WERI-Rb-1 (cell line): ENCODE measurements at places on chromosomes 13 and 19.

DNA sequence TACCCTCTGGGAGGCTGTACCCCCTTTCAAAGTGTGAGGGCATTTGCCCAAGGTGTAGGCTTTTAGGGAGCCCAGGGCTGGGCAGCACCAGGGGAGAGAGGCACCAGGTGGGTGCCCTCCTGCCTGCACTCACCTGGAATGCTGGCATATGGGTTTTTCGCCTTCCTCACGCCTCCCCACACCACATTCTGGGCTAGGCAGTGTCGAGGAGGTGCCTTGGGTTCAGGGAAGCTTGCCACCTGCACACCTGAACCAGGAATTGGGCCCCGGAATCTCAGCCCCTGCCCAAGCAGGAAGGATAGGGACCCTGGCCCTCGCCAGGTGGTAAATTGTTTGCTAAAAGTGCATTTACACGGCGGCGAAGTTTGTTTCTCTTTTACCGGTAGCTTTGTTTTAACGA lies 5.1 kb upstream of the TSHZ3 start:
- DNase-seq, result no peak

DNA sequence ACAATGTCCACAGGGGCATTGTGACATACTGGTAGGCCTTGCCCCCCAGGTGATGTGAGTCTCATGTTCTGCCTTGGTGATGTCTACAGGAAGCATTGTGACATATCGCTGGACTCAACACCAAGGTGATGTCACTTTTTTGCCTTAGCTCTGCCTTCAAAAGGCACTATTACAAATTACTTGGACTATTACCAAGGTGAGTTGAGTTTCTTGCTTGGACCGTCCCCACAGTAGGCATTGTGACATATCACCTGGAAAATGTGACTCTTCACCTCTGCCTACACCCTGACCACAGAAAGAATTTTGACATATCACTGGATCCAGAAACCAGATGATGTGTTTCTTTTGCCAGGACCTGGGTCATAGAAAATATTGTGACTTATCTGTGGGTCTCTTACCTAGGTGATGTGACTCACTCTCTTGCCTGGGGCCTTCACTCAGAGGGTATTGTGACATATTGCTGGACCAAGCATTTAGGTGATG lies 60.6 kb upstream of the ZNF724 start:
- DNase-seq, result no peak

DNA sequence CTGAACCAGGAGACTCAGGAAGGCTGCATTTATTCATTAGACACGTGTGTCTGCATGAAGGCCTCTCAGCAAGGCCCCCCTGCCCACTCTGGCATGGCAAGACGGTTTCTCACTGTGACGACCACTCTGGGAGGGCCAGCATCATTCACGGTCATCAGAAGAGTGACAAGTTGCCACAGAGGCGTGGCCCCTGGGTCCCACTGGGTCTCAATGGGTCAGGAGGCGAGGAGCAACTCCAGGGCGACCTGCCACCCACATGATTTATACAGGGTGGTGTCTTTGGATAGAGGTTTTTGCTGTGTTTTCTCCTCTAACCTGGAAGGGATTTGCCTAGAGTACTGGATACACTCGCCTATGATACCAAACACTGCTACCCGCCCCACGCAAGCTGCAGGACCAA lies 60.7 kb downstream of the KLF2 start:
- no peak for DNase-seq

DNA sequence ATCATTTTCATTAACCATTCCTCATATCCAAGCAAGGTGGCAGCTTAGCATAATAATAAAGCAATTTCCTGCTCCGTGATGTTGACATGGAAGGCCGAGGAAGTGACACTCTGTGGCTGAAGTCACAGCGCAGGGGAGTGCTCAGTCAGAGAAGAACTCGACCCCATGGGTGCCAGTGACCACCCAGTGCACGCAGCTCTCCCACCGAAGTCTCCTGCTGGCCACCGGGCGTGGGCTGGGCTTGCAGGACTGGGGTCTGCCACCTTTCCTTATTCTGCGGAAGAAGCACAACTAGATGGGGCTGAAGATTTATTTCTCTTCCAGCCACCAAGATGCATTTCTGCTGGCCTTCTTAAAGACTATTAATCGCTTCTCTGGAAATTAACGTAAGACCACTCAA lies 132.1 kb upstream of the SPACA7 start:
- DNase-seq, result no peak

GRCh38 chr19:55603115-55603514 lies 2.3 kb upstream of the ZNF865 start:
- DNase-seq, result no peak

DNA sequence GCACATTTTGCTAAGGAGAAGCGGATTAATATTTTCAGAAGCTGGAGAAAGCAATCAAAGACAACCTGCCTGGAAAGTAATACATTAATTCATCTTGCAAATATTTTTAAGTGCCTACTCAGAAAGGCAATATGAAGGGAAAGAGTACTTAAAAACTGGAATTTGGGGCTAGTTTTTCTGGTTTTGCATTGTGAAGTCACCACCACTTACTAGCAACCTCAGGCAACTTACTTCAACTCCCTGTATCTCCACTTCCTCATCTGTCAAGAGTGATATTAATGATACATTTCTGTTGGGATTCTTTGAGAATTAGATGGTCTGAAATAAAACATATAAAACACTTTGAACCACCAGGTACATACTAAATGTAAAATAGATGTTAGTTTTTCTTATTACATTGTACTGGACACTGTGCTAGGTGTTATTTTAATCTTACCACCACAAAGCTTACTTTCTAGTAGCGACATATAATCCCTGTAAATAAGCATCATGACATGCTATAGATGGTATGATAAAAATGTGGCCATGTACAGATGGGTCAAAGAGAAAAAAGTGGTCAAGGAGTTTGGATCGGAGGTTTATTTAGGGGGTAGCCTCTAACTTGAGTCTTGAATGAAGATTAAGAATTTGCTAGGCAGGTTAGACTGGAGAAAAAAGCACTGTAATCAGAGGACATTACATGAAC lies 101.2 kb downstream of the SPRY2 start:
- DNase-seq, result no peak

DNA sequence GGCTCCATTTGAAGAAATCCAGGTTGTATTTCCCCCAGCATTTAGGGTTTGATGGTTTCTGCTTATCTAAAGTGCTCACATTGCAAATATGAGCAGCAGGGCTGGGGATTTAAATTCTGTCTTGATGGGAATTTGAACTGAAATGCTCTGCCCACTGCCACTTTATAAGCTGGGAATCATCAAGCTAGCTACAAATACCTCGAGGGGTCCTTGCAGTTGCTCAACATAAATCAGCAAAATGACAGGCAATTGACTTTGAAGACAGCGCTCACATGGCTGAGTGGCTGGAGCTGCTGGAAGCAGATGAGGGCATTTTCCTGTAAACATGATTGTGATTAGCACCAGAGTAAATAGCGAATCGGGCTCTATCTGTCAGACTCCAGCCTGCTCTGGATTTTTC lies 39.4 kb upstream of the MEDAG start:
- DNase-seq, result no peak

- no peak for DNase-seq
These were observed 5.3 kb upstream of the MAB21L1 start for GRCh38 chr13:35481777-35482176.

- DNase-seq, result no peak
These were observed 117.6 kb downstream of the DNAJC15 start for GRCh38 chr13:43140985-43141384.

DNA sequence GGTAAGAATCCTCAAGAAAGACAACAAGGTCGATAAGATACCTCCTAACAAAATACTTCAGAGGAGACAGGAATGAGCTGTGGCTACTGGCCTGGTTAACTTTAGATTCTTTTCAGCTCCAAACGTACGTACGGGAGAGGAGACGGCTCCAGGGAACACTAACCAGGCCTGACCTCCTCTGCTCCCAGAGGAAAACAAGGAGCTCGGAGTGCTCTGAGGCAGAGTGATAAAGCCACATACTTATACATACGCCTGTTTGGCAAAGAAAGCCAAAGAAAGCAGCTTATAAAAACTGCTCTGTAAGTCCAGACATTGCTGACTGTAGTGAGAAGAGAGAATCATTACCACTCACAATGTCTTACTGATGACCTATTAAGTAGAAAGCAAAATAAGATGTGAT lies 263.9 kb downstream of the MZT1 start:
- DNase-seq, result no peak

GRCh38 chr13:98784666-98785065 lies 32.2 kb upstream of the SLC15A1 start:
- no peak for DNase-seq

DNA sequence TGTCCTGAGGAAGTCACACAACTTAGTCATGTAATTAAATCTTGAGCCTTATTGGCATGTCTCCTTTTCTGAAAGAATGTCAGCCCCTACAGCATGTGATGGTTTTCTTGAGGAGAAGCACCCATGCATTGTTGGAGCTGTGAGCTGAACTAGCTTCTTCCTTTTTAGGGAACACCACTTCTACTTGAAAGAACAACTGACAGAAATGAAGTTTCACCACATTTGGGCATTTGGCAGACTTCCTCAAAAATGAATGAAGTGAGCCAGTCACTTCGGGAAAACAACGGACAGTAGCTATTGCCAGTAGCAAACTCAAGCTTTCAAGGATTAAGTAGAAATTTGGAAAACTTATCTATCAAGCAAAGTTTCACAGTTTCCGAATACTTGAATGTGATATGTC lies 1351.3 kb downstream of the EFNB2 start:
- DNase-seq, result no peak

DNA sequence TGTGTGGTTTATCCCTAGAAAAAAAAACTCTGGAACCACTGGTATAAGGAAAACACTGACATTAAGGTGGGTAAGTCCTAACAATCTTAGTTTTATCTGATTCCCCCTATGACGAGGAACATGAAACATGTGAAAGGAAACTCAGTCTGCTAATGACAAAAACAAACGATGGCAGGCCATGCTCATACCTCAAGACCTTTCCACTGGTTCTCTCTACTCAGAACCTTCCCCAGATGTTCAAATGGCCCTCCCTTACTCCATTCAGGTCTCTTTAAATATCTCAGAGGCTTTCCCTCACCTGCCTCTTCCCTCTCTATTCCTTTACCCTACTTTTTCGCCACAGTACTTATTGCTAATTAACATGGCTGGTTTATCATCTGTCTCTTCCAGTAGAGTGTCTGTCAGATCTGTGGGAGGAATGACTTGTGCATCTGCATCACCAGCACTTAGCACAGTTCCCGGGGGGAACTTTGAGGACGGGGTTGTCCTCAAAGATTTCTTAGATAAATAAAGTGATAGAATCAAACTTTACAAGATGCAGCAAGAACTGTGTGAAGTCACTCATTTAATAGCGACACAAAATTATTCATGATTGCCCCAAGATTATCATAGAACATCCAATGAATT lies 1.5 kb downstream of the TUBGCP3 start:
- no peak for DNase-seq

DNA sequence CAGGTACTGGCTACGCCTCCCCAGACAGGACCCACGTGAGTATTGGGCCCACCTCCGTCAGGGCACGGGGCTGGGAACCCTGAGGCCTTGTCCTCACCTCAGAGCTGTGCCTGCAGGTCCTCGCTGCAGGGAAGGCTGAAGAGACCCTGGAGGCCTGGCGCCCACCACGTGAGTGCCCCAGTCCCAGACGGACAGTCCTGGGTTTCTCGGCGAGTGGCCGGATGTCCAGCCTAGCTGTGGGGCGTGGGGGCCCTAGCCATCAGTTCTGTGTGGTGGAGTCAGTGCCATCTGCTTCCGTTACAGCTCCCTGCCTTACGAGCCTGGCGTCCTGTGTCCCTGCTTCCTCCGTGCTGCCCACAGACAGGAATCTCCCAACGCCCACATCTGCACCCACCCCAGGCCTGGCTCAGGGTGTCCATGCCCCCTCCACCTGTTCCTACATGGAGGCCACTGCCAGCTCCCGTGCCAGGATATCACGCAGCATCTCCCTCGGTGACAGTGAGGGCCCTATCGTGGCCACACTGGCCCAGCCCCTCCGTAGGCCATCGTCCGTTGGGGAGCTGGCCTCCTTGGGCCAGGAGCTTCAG lies 7.8 kb upstream of the OVOL3 start:
- no peak for DNase-seq

- no peak for DNase-seq
These were observed 106.1 kb downstream of the DHRS12 start for GRCh38 chr13:51697855-51698254.

DNA sequence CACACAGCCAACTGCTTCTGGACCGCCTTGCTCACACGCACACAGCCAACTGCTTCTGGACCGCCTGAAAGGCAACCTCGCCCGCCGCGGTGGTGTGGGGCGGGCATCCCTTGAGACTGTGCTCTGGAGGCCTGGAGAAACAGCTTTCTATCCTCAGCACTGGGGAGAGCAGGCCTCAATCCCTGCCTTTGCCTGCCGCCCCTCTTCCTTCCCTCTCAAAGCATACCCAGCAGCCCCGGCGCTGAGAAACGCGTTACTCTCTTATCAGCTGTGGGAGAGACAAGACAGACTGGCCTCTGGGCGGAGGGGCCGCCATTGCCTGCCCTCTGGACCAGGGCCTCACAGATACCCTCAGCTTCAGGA lies 2.9 kb downstream of the LIPE start:
- no peak for DNase-seq

DNA sequence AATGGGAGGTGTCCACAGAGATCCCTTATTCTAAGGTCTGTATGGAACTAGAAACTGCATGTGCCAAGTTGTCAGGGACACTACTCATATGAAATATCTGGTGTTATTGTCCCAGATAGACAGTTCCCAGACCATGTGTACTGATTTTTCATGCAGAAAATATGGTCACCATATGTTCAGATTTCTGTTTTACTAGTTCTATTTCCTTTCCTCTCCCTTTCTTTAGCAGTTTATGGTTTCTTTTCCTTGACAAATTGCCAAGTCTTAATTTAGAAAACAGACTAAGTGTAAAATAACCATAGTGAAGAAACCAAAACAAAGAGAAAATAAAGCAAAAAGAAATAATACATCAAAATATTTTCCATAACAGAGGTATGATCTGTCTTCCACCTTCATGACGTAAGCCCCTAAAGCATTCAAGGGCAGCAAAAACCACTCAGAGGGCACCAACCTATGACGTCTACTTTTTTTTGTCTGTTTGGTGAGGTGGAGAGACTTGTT lies 248.5 kb downstream of the KCTD12 start:
- DNase-seq, result no peak

DNA sequence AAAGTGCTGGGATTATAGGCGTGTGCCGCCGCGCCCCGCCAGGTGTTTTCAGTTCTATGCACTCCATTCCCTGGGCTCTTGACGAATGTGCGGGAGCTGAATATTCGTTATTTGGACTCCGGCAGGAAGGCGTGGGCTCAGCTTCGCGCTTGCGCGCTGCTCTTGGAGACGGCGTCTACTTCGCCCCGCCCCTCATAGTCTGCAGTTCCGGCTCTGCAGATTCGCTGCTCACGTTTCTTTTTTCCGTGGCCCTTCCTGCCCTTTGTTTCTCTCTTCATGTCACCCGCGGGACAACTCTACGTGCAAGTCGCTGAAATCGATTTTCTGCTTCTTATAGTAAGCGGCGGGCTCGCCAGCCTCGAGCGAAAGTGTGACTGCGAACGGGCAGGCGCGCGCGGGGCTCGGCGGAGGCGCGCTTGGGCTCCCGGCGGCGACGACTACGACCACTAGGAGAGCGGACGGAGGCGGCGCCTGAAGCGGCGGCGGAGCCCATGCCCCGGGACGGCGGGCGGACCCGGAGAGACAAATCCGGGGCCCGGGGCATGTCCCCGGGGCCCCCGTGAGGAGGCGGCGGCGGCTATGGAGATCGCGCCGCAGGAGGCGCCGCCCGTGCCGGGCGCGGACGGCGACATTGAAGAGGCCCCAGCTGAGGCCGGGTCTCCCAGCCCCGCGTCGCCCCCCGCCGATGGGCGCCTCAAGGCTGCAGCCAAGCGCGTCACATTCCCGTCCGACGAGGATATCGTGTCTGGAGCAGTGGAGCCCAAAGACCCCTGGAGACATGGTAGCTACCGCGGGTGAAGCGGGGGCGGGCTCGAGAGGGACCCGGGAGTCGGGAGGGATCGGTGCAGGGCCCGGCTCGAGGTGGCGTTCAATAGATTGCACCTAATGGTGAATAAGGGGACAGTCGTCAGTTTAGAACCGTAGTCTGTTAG lies at the start of gene PPP1R37:
TSS of gene PPP1R37 (plus strand) at position 433 of the 932 bp plus-strand sequence. CDS start at position 580, 147 bp downstream.
- DNase-seq, result peak; percentile 96
